ENCODE measurements at places on chromosomes 2 and 18.

GRCh38 chr2:10022966-10023662 lies 20.2 kb upstream of the KLF11 start:
- no peaks in the 10 kb centered on the region for H3K27me3 ChIP-seq
- no peak overlapping the region for H3K4me3 ChIP-seq
- no peak overlapping the region for H3K27ac ChIP-seq
- H3K36me3 ChIP-seq = no peaks in the 10 kb centered on the region

- no peaks in the 10 kb centered on the region for H3K4me1 ChIP-seq
- no peak for DNase-seq
- H3K36me3 ChIP-seq = no peaks in the 10 kb centered on the region
- no peak overlapping the region for H3K4me3 ChIP-seq
These were observed 19.5 kb upstream of the PAX8 start for GRCh38 chr2:113298176-113298575.

GRCh38 chr2:23859983-23860382 lies 66.9 kb downstream of the ATAD2B start:
- peaks cover 82% of the 10 kb centered on the region for H3K36me3 ChIP-seq
- no peaks in the 10 kb centered on the region for H3K27me3 ChIP-seq
- no peak overlapping the region for H3K27ac ChIP-seq

DNA sequence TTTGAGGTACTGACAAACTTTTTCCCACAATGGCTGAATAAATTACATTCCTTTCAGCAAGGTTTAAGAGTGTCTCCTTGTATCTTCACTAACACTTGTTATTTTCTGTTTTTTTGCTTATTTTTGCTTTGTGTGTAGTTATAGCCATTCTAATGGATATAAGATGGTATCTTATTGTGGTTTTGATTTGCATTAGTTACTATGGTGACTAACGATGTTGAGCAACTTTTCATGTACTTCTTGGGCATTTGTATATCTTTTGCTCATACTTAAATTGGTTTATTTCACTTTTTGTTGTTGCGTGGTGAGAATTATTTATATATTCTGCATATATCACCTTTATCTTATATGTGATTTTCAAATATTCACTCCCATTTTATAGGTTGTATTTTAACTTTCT lies 79.9 kb upstream of the FSIP2 start:
- no peak overlapping the region for H3K4me3 ChIP-seq
- no peak for DNase-seq
- H3K4me1 ChIP-seq = no peaks in the 10 kb centered on the region
- H3K36me3 ChIP-seq = no peaks in the 10 kb centered on the region
- H3K27ac ChIP-seq = no peak overlapping the region

DNA sequence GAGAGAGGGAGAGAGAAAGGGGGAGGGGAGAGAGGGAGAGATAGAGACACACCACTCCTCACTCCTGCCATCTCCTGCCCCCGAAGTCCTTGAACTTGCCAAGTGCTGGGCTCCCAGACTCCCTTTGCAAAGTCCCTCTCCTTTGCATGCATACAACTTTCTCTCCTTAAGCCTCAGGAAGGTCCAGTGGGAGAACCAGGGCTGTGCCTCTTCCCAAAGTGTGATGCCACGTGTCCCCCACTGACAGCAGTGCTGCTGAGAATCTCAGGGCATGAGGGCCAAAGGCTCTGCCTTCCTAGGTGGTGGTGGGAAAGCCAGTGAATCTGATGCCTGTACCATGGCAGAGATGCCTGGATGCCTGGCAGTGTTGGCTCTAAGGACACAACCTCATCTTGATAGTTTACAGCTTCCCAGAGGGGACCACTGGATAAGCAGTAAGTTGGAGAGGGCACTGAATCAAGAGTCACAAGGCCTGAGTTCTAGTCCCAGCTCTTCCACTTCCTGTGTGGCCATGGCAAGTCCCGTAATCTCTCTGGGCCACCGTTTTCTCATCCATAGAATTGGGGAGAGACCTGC lies 103.4 kb downstream of the CLIP4 start:
- H3K36me3 ChIP-seq = no peaks in the 10 kb centered on the region
- H3K4me3 ChIP-seq = no peak overlapping the region
- H3K27ac ChIP-seq = no peak overlapping the region
- no peaks in the 10 kb centered on the region for H3K27me3 ChIP-seq
- H3K4me1 ChIP-seq = no peaks in the 10 kb centered on the region

DNA sequence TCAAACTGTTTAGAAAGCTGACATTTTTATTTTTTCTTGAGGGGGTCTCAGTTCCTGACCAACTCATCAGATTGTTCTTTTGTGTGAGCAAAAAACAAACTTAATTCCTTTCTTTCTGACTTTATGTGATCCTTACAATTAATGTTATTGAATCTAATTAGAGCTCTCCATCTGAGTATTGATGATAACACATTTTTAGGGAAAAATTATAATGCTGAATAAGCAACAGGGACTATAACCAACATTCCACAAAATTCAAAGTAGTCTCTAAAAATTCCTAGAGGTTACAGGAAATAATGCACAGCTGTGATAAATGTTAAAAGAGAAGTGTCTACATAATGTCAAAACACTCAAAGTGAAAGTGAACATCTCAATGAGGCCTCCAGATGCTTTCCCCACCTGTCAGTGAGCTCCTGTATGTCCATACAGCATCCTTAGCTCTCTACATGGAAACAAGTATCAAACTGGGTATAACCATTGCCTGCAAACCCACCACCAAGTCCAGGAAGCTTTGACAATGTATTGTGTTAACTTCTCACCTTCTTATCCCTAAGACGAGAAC lies 786.0 kb upstream of the SLC39A10 start:
- no peak for DNase-seq
- H3K4me1 ChIP-seq = no peaks in the 10 kb centered on the region
- H3K4me3 ChIP-seq = no peak overlapping the region
- no peak overlapping the region for H3K27ac ChIP-seq

GRCh38 chr2:72887032-72887739 lies at the start of gene SPR:
Gene SPR, plus strand, starts transcription at chr2:72887408. Its CDS starts 25 bp downstream, at chr2:72887433.
- peak within 1 kb of the TSS; percentile 86 for H3K27ac ChIP-seq
- H3K4me1 ChIP-seq = peaks cover 22% of the 10 kb centered on the region
- no peaks in the 10 kb centered on the region for H3K27me3 ChIP-seq
- peaks cover 16% of the 10 kb centered on the region for H3K36me3 ChIP-seq

GRCh38 chr2:64283641-64284361 lies 139.6 kb upstream of the PELI1 start:
- no peak overlapping the region for H3K27ac ChIP-seq
- no peak overlapping the region for H3K4me3 ChIP-seq
- no peak for DNase-seq
- no peaks in the 10 kb centered on the region for H3K27me3 ChIP-seq

DNA sequence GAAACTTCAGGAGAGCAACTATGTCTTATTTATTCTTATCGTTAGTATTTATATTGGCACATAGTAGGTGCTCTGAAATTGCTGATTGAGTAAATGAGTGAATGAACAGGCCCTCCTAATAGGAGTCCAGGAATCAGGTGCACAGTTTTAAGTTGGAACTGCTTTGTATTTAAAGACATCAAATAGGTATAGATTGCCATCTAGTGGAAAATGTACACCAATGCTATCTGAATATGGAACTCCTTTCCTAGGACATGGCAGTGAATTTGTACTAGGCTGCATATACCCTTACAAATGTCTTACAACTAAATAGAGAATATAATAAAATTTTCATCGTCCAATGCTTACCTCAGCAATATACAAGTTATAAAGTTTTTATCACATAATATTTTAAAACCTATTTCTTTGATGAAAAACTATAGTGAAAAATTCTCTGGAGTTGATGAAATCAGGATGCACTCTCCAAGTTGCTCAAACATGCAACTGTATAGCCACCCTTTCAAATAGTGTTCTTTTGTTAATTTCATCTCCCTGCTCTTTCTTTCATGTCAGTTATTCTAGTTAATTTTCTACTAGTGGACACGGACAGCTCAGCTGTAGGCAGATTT lies 318.9 kb upstream of the SYT4 start:
- H3K4me1 ChIP-seq = no peaks in the 10 kb centered on the region
- no peak overlapping the region for H3K4me3 ChIP-seq
- DNase-seq = no peak
- no peaks in the 10 kb centered on the region for H3K36me3 ChIP-seq
- no peak overlapping the region for H3K27ac ChIP-seq
- no peaks in the 10 kb centered on the region for H3K27me3 ChIP-seq

DNA sequence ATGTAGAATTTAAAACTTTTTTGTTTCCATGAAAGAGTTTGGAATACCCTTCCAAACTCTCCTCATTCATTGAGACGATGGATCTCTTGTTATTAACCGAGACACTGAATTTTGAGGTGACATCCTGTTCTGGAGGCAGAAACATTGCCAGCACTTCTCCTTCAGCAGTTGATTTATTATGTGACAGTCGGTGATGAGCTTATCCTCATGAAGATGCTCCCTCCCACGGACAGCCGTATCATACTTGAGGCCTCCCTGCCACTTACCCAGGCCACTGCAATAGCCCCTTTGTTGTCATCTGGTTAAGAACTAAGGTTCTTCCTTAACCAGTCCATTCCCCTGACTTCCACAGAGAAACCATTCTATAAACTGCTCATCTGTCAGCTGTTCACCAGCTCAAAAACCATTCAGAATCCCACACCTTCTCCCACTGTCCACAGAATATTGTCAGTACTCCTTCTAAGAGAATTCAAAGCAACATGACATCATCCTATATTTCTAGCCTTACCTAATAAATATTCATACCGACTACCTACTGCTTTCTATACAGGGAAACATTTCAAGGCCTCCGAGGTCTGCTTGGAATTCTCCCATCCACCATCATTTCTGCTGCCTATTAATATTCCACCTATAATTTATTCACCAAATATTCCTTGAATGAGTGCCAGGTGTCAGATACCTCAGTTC lies 139.0 kb upstream of the TRIB2 start:
- H3K36me3 ChIP-seq = no peaks in the 10 kb centered on the region
- H3K4me3 ChIP-seq = no peak overlapping the region
- no peak overlapping the region for H3K27ac ChIP-seq
- no peak for DNase-seq
- no peaks in the 10 kb centered on the region for H3K4me1 ChIP-seq
- no peaks in the 10 kb centered on the region for H3K27me3 ChIP-seq

DNA sequence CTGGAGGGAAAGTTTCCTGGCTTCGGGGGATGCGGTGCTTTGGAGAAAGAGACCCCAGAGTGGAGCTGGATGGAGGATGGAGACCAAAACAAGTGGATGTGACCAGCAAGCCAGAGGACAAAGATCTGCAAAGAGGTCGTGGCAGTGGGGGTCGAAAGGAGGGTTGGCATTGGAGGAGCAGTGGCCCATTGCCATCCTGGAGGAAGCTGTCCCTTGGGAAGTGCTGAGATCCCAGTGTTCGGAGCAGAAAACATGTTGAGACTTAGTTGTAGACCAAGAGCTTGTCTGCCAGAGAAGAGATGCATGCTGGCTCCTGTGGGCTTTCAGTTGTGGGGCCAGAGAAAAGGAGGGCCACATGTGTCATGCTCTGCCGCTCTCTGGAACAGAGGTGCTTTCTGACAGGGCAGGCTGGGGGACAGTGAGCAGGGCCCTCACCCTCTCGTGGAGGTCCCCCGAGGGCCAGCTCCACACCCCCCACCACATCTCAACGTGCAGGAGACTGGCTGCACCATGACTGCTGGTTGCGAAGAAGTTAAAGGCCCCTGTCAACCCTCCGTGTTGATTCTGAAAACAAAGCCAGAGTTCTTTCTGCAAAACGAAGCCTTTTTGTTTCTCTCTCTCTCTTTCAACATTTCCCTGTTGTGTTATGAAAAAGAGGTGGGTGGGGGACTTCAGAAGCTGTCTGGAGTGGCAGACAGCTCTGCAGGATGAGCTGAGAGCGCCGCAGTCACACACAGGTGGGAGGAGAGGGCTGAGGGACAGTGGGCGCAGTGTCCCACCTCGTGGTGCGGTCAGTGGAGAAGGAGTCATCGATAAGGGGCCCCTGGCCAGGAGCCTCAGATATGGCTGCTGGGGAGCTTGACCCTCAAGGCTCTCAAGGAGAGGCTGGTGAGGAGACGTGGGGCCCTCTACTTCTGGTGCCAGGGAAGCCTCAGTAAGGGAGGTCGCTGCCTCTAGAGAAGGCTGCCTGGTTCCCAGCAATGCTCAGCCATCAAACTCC lies 77.6 kb upstream of the BCL2L11 start:
- no peaks in the 10 kb centered on the region for H3K36me3 ChIP-seq
- no peaks in the 10 kb centered on the region for H3K4me1 ChIP-seq
- no peak overlapping the region for H3K27ac ChIP-seq
- no peak overlapping the region for H3K4me3 ChIP-seq
- no peak for DNase-seq

GRCh38 chr2:239666053-239666854 lies 265.4 kb upstream of the HDAC4 start:
- H3K36me3 ChIP-seq = no peaks in the 10 kb centered on the region
- H3K27ac ChIP-seq = no peak overlapping the region
- H3K27me3 ChIP-seq = no peaks in the 10 kb centered on the region
- no peak overlapping the region for H3K4me3 ChIP-seq
- no peak for DNase-seq

GRCh38 chr18:32802591-32803451 lies 30.0 kb upstream of the KLHL14 start:
- H3K27me3 ChIP-seq = no peaks in the 10 kb centered on the region
- no peak for DNase-seq
- H3K36me3 ChIP-seq = no peaks in the 10 kb centered on the region
- no peak overlapping the region for H3K27ac ChIP-seq
- no peaks in the 10 kb centered on the region for H3K4me1 ChIP-seq
- no peak overlapping the region for H3K4me3 ChIP-seq

GRCh38 chr2:24568551-24568950 lies 77.5 kb downstream of the NCOA1 start:
- H3K4me1 ChIP-seq = no peaks in the 10 kb centered on the region
- no peaks in the 10 kb centered on the region for H3K36me3 ChIP-seq
- H3K27me3 ChIP-seq = no peaks in the 10 kb centered on the region
- no peak overlapping the region for H3K27ac ChIP-seq

DNA sequence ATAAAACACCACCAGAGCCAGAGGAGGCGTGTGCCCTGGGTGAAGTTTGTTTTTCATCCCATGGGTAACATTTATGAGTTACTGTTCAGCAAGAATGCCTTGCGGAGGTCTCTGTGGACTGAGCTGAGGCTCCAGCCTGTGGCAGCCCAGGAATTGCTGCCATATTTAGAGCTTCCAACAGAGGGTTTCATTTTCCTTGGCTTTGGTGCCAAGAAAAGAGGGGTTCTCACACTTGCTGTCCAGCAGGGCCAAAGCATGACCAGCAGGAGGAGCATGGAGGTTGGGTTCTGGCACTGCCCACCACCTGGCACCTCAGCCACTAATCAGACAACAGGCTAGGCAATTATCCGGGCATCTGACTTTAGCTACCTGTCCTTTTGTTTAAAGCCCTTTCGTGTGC lies 36.7 kb downstream of the EPAS1 start:
- H3K36me3 ChIP-seq = no peaks in the 10 kb centered on the region
- peak overlapping the region; percentile 54 for H3K4me3 ChIP-seq
- H3K4me1 ChIP-seq = peaks cover 86% of the 10 kb centered on the region
- no peak for DNase-seq

- no peaks in the 10 kb centered on the region for H3K27me3 ChIP-seq
- no peak for DNase-seq
- H3K36me3 ChIP-seq = no peaks in the 10 kb centered on the region
These were observed 85.7 kb downstream of the SLC4A3 start for GRCh38 chr2:219713110-219713509.

DNA sequence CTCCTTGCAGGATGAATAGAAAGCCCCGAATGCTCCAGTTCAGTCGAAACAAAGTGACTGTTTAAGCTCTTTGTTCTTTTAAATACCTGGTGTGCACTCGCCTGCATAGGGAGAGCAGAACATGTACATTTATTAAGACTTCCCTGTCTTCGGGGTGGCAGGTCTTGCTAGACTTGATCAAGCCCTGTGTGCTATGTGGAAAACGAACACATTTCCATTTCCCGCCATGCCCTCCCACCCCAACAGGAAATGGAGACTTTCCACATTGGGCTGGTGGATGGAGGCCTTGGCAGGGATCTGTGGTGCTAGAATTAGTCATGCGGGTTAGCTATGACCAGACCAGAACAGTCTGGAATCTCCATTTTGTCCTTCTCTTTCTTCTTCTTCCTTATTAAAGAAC lies 321.0 kb upstream of the THSD7B start:
- no peak overlapping the region for H3K4me3 ChIP-seq
- no peaks in the 10 kb centered on the region for H3K36me3 ChIP-seq
- no peak overlapping the region for H3K27ac ChIP-seq
- no peak for DNase-seq
